ENCODE measurements at places on chromosomes 1 and 21.

DNA sequence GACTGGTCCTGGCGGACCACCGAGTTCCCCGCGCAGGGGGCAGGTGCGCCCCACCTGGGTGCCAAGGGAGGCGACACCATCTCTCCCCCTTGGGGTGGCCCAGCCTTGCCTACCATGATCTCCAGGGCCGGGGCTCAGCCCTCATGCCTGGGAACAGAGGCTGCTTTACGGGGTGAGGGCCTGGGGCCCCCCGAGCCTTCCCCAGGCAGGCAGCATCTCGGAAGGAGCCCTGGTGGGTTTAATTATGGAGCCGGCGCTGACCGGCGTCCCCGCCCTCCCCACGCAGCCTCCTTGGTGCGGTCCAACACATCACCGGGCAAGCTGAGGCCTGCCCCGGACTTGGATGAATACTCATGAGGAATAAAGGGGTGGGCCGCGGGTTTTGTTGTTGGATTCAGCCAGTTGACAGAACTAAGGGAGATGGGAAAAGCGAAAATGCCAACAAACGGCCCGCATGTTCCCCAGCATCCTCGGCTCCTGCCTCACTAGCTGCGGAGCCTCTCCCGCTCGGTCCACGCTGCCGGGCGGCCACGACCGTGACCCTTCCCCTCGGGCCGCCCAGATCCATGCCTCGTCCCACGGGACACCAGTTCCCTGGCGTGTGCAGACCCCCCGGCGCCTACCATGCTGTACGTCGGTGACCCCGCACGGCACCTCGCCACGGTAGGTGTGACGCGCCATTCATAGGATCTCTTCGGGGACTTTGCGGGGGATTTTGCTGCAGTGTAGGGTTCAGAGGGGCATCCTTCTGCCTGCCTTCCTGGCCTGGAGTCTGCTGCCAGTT is 38.2 kb downstream of the TP73 start:
- DNase-seq: no peak

- DNase-seq: no peak
Measured at GRCh38 chr1:171128463-171128862, 37.8 kb downstream of the FMO3 start.

DNA sequence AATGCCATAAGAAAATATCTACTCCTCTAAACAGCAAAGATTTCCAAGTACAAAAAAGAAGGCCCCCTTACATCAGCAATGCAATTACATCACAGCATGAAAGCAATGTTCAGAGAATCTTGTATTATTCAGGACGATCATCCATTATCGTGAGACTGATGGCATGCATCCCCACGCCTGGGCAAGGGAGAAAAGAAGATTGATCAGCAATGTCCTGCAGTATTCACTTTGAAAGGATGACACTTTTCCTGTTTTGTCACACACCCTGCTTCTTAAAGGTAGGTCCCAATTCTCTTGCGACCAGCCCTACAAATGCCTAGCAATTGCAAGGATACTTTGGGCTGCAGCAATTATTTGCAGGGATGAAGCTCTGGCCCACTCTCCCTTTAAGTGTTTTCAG is 108.7 kb downstream of the TOMM20 start:
- DNase-seq: no peak

GRCh38 chr1:86650065-86650464 is 54.3 kb upstream of the SH3GLB1 start:
- DNase-seq: no peak

DNA sequence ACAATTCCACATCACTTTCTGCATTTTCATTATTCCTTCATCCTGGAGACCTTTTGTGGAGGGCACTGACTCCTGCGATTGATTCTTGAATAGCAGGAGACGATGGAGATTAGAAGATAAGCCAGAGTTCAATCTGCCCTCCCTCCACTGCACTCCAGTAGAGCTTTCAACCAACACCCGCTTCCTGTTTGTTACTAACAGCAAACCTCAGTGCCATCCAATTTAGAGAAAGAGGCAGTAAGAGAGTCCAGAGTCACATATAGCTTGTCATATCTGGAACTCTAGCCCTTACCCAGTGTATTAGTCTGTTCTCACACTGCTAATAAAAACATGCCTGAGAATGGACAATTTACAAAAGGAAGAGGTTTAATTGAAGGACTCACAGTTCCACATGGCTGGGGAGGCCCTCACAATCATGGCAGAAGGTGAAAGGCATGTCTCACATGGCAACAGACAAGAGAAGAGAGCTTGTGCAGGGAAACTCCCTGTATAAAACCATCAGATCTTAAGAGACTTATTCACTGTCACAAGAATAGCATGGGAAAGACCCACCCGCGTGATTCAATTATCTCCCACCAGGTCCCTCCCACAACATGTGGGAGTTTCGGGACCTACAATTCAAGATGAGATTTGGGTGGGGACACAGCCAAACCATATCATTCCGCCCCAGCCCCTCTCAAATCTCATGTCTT is 55.9 kb downstream of the PCBP3 start:
- DNase-seq: no peak

- no peak for DNase-seq
Measured at GRCh38 chr1:156860113-156860627, 495 bp upstream of the NTRK1 start.

DNA sequence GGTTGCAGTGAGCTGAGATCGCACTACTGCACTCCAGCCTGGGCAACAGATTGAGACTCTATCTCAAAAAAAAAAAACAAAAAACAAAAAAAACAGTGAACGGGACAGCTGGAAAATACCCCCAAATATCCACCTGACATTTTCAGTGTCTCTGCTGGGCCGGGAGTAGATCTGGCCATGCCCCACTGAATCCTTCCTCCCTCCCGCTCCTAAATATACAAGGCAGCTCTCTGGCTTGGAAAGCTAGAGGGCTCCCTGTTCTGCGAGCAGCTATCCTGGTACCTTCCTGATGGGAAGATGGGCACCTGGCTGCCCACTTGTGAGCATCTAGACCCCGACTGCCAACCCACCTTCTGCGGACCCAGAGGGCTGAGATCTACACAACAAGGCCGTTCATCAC is 21.4 kb downstream of the SPSB1 start:
- no peak for DNase-seq

GRCh38 chr1:107432108-107432507 is 291.3 kb downstream of the NTNG1 start:
- no peak for DNase-seq

- DNase-seq: peak; percentile 93
Measured at GRCh38 chr1:70205434-70206118, at the start of gene LRRC40. Gene LRRC40, minus strand, starts transcription at chr1:70205579. Its CDS starts 39 bp downstream, at chr1:70205540.

DNA sequence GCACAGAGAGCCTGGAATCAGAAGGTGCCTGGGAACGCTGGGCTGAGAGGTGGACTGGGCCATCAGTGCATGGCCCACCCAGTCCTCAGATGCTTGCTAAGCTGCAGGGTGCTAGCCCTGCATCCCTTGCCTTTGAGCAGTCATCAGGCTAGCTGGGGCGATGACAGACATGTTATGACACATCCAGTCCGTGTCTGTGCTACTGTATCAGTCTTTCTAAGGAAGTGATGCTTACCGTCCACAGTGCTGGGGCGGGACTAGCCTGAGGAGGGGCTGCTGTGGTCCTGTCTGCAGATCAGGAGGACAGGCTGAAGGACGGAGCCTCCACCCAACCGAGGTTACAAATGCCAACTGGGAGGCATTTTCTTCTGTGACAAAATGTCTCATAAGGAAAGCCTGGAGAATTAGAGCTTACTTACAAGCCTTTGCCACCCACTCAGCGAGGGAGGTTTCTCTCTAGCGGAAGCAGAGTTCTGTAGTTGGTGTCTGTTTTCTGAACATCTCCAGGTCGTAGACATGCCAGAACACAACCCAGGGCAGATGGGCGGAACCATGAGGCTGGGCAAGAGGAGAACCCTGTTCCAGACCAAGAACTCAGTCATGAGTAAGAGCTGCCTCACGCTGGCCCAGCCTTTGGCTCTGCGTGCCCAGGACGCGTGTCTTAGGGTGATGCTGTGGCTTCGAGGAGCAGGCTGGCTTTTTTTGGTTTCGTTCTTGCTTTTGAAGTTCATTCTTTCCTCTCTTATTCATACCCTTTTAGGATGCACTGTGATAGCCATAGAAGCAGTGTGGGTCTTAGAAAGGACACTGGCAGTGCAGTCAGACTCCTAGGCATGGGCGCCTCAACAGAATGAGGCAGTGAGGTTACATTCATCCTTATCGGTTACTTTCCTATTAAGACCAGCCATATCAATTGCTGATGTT is 14.3 kb downstream of the SLFNL1 start:
- no peak for DNase-seq

- DNase-seq: no peak
Measured at GRCh38 chr1:53878492-53879105, 11.0 kb downstream of the YIPF1 start.

DNA sequence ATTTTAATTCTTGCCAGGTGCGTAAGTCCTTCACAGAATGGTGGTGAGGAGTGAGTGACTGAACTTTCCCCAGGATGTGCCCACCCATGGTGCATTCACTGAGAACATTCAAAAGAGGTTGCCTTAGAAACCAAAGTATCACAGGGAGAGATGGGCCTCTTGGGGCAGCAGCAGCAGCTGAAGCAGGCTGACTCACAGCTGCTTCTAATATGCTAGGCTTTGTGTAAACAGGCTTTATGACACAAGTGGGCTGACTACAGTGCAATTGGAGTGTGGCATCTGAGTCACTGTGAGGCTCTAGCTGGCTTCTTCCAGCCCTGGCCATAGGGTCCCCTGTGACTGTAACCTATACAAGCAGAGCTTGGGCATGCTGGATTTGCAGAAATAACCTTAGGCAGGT is 12.6 kb downstream of the PIGP start:
- DNase-seq: no peak

GRCh38 chr21:44305691-44306090 is 5.8 kb downstream of the PFKL start:
- DNase-seq: no peak

DNA sequence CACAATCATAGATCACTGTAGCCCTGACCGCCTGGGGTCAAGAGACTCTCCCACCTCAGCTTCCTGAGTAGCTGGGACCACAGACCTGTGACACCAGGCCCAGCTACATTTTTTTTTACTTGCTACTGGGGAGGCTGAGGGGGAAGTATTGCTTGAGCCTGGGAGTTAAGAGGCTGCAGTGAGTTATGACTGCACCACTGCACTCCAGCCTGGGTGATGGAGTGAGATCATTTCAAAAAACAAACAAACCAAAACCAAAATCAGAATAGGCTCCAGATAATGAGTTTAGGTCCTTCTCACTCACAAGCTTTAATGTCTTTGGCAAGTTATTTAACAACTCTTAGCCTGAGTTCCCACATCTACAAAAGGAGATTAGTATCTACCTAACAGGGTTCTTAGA is 22.8 kb downstream of the WDR26 start:
- no peak for DNase-seq

GRCh38 chr1:226825037-226825745 is 45.2 kb upstream of the PSEN2 start:
- DNase-seq: no peak

GRCh38 chr1:1628754-1629429 is 3.1 kb upstream of the MMP23B start:
- DNase-seq: no peak

- DNase-seq: no peak
Measured at GRCh38 chr21:31804008-31804394, 68.8 kb upstream of the HUNK start.

- DNase-seq: no peak
Measured at GRCh38 chr1:211135342-211135950, 1.5 kb upstream of the KCNH1 start.

DNA sequence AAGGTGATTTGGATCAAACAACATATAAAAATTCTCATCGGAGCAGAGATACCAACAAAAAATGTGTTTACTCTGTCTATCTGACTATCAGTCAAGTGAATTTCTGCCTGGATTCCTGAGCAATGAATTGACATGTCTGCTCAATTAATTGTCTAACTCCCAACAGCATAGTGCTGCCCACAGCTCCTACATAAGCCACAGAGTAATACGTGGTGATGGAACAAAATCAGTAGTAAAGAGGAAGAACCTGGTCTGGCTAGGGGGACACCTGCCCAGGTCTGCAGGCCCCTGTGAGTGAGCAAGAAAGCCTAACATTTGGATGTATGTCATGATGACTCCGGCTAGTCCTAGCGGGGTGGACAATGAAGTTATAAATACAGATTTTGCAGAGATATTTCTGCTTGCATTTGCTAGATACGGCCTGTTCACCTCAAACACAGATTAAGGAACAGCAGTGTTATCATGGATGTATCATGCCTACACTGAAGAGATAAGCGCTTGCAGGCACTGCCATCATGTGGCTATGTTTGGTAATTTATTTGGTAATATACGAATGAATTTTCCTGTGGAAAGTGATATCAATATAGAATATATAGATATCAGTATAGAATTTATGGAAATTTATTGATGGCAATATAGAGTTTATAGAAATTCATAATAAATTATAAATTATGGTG is 69.6 kb upstream of the LRRC8B start:
- DNase-seq: no peak

GRCh38 chr1:15726508-15726907 is 9.6 kb upstream of the SLC25A34 start:
- no peak for DNase-seq

DNA sequence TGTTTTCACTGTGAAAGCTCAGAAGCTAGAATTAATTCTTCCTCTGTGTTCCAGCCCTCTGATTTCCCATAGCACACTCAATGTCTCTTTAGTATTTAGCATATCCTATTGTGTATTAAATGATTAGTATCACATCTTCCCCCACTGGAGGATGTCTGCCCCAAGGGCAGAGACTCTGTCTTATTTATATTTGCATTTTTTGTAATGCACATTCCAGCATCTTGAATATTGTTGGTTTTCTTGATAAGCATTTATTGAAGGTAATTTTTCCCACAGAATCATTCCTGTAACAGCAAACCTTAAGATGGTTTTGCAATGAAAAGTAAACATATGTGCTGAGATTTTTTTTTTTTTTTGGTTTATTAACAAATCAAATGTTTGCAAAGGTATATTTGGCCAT is 34.1 kb downstream of the CENPF start:
- DNase-seq: no peak

DNA sequence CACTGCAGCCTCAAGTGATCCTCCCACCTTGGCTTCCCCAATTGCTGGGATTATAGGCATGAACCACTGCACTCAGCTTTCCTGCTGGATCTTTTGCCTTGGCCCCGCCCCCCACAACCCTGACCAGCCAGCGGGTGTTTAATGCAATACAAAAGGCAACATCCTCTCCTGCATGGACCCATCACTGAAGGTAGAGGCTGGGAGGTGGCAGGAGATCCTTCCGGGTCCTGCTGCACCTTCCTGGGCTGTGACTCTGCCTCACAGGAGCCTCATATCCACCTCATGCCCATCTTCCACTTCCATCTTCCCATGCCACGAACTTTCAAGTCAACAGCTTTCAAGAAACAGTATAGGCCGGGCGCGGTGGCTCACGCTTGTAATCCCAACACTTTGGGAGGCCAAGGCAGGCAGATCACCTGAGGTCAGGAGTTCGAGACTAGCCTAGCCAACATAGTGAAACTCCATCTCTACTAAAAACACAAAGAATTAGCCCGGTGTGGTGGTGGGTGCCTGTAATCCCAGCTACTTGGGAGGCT is 11.7 kb upstream of the WNT9A start:
- DNase-seq: no peak

- DNase-seq: no peak
Measured at GRCh38 chr21:40372506-40372905, 474.5 kb downstream of the DSCAM start.

Measured in activated naive CD4-positive, alpha-beta T cell (primary cell).